Substantia nigra (tissue), 51 donors: ENCODE measurements at places on chromosomes 13 and 19.

DNA sequence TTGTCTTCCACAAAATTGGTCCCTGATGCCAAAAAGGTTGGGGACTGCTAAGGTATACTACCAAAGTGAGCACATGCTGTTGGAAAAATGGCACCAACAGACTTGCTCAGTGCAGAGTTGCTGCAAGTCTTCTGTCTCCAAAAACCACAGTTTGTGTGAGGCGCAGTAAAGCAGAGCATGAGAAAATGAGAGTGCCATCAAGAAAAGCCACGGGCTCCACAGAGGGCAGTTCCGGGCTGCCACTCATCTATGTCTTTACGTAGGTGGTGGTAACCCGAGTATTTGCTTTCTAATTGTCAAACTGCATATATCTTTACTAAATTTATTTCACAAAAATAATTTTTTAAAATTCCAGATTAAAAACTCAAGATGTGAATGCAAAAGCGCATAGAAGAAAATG is 123.8 kb downstream of the RNF17 start:
- DNase-seq = no peak

DNA sequence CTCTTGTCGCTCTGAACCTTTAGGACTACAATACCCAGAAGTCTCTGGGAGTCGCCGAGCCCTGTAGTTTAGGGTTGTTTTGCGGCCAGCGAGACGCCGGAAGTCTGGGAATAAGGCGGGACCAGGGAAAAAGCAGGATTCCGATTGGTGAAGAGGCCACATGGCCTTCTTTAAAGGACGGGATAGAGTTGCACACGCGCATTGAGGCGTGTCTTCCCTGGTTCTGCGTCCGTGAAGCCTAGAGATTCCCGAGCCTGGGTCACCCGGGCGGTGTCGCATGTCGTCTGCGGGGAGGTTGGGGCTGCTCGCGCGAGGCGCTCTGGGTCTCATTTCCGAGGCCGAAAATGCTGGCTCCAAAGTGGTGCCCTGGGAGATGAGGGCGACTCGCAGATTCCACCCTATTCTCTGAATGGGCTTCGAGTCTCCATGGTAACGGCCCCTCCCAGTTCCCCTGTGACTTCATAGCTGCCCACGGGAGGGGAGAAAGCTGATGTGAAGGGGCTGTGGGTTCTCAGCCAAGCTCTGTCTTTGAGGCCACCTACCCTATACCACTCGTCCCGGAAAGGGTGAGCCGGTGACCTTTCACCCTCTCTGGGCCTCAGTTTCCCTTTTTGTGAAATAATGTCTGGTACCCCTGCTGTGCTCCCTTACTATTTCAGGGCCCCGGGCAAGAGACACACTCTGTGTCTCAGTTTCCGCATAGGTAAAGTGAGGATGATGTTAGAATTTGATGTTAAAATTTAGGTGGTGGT is 614 bp upstream of the ZSCAN5A start:
- peak; percentile 97 for DNase-seq

DNA sequence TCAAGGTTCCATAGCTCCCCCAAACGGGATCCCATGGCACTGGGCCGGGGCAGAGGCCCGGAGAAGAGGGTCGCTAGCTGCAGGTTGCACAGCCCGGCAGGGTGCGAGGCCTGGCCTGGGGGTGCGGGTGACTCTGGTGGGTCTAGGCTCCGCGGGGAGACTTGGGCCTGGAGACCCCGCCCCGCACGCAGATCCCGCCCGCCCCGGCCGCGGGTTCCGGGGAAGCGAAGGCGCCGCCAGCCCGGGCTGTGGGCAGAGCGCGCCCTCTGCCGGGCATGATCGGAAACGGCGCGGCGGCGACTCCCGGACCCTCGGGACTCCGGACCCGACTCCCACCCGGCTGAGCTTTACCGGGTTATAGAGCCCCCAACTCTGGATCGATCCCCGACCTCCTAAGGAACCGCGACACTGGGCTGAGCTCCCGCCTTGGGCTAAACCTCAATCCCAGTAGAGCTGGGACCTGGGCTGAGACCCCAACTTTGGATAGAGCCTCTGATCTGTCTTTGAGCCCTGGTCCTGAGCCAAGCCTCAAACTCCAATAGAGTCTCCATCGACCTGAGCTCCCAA is 3.1 kb upstream of the TNFAIP8L1 start:
- DNase-seq = peak; percentile 43

DNA sequence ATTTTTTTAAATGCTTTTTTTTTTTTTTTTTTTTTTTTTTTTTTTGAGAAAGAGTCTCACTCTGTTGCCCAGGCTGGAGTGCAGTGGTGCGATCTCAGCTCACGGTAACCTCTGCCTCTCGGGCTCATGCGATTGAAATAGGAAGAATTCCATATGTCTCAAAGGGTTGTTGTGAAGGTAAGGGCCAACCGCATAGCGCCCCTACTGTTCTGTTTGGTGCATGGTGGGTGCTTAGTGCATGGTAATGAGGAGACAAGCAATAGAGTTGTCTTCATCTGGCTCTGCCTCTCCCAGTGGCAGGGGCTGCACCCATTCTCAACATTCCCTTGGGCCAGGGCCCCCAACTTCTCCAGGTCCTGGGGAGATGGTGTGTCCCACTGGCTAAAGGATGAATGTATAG is 68.7 kb downstream of the RASL11A start:
- DNase-seq = no peak

- no peak for DNase-seq
Measured at GRCh38 chr19:36051236-36051635, 2.8 kb downstream of the THAP8 start.

- DNase-seq = no peak
Measured at GRCh38 chr19:30423481-30423880, 51.3 kb downstream of the ZNF536 start.

GRCh38 chr13:107851670-107852069 is 363.7 kb downstream of the LIG4 start:
- no peak for DNase-seq

DNA sequence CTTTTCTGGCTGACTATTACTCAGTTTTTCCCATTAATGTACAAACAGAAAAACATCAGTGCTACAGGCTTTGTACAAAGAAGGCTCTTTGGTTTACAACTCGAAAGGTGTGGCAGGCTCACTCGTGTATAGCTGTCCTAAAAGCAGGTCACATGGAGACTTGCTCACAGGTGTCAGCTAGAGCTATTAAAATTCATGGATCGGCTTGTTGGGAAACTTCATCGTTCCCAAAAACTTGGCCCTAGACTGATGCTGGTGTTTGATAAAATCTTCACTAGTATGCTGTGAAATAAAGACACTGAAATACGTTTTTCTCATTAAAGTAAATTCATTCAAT is 64.9 kb downstream of the MBNL2 start:
- DNase-seq = no peak

- no peak for DNase-seq
Measured at GRCh38 chr19:13707915-13708314, 56.4 kb upstream of the MRI1 start.

GRCh38 chr13:94303644-94304174 is 175.8 kb downstream of the DCT start:
- no peak for DNase-seq

- DNase-seq = no peak
Measured at GRCh38 chr13:77894743-77895142, 23.9 kb downstream of the EDNRB start.

- no peak for DNase-seq
Measured at GRCh38 chr19:45653634-45654033, 14.4 kb upstream of the GIPR start.

GRCh38 chr13:25181597-25181996 is 9.5 kb upstream of the AMER2 start:
- no peak for DNase-seq

DNA sequence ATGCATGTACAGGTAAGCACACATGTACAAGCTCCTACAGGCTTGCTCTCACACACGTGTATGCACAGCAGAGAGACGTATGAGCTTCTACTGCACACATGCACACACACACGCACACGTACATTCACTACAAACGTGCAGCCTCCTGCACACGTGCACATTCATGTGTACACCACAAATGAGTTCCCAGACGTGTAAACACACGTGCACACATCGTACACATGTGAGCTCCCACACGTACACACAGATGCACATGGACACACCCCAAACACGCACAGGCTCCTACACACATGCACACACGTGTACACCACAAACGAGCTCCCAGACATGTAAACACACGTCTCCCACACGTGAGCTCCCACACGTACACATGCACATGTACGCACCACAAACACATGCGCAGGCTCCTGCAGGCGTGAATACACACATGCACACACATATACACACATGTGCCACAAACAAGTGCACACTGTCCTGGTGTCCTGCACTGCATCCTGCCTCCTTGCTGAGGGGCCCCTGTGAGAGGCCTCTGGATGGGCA is 83.7 kb upstream of the MCF2L start:
- no peak for DNase-seq
